ENCODE measurements at places on chromosomes 16 and 17.

GRCh38 chr16:78675951-78676792 lies 576.7 kb downstream of the WWOX start:
- DNase-seq: no peak

DNA sequence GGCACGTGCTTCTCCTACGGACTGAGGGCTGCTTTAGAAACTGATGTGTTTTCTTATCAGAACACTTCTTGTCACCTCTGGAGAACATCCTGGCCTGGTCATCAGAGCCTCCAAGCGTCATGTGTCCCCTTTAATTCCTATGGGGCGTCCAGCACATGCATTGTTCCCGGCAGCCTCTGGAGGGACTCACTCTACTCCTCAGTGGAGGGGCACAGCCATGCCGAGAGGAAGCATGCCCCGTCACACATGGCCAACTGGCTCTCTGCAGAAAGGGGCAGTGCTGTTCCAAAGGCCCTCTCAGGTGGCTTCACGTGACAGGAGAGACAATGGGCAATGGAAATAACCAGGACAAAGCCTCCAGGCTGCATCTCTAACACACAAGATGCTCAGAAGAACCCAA lies 31.8 kb downstream of the CDRT15L2 start:
- no peak for DNase-seq

GRCh38 chr16:1960665-1961630 lies 1.6 kb downstream of the NDUFB10 start:
- peak; percentile 51 for DNase-seq

- no peak for DNase-seq
Measured at GRCh38 chr16:14303639-14304394, 232.7 kb downstream of the MRTFB start.

GRCh38 chr17:71937914-71938313 lies 182.9 kb upstream of the SOX9 start:
- no peak for DNase-seq
